ENCODE measurements at places on chromosomes 1 and 21.

DNA sequence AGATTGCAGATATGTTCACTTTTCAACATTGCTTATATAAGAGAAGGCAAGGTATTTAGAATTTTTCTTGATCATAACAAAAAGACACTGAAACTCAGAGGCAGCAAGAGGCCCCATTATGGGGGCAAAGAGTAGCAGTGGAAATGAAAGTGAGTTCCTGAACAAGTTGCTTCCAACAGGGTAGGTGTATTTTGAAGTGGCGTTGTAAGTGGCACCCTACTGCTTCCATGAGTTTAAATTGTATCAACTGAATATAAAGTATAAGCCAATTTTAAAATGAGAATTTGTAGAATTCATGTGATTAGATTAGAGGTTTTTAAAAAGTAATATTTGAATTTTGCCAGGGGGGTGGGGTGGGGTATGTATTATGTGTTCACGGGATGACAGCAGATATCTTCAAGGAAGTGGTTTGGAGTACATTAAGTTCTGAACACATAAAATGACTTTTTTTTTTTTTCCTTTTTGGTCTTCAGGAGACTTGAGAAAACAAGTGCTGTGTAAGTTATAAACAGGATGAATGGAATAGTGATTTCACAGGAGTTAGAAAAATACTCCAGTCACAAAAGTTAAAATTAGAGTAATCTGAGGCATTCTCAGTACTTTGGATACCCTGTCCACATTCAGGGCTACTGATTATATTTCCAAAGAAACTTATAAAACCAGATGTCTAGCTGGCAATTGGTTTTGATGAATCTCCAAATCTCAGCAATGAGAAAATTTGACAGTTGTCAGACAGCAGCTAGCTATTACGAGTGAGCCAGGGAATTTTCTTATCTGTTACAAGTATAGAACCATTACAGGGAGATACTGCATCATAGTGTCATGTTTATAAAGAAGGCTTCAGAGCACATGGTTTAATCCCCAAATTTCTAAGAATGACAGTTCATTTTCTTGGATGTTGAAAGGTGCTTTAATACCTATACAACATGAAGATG lies 182.0 kb downstream of the ST6GALNAC3 start:
- no peak for DNase-seq

DNA sequence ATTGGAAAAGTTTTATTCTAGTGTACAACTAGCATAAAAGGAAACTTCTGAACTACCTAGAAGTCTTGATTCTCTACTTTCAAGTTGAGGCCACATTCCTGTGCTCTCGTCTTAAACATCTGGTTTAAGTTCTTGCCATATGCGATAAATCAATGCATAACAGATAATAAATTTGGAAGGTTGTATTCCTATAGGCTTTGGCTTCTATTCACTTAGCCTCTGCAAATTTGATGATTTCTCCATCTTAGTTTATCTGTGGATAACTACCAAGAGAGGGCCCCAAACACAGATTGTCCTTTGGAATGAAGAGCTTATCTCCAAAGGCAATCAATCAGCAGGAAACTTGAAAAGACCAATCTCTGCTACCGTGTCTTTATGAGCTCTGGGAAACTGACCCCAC lies 11.7 kb upstream of the RNF2 start:
- DNase-seq = no peak

- DNase-seq = no peak
Measured at GRCh38 chr1:79193211-79194079, 186.9 kb upstream of the ADGRL4 start.

DNA sequence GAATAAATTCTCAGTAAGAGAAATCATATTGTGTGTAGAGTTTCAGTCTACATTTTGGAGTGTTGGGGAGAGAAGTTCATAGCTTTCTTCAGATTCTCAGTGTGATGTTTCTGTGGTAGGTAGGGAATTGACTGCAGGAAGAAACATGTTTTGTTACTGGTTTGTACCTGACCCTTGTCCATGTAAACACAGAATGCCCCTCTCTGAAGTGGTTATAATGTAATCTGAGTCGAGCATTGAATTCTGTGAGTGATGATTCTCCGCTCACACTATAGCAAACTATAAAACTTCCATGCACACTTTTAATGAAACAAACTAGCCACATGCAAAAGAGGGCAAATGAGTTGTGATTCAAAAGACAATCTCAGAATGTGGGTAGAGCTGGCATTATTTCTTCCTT lies 433.2 kb downstream of the USP25 start:
- no peak for DNase-seq

DNA sequence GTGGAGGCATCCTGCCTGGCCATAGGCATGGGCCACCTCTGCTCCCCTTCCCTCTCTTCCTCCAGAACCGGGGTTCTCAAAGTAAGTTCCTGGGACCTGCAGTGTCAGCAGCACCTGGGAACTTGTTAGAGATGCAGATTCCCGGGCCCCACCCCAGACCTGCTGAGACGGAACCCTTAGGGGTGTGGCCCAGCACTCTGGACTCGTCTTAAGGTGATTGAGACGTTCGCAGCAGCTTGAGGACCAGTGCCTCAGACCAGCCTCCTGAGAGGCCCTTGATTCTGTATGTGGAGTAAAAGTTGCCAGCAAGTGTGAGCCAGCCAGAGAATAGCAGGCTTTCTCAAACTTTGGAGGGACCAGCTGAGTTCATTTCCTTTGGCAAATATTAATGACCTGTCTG lies 14.2 kb downstream of the COQ8A start:
- no peak for DNase-seq

GRCh38 chr21:44052071-44052829 lies 40.1 kb downstream of the TRAPPC10 start:
- no peak for DNase-seq

- DNase-seq = no peak
Measured at GRCh38 chr1:41442697-41443251, 41.7 kb downstream of the EDN2 start.

DNA sequence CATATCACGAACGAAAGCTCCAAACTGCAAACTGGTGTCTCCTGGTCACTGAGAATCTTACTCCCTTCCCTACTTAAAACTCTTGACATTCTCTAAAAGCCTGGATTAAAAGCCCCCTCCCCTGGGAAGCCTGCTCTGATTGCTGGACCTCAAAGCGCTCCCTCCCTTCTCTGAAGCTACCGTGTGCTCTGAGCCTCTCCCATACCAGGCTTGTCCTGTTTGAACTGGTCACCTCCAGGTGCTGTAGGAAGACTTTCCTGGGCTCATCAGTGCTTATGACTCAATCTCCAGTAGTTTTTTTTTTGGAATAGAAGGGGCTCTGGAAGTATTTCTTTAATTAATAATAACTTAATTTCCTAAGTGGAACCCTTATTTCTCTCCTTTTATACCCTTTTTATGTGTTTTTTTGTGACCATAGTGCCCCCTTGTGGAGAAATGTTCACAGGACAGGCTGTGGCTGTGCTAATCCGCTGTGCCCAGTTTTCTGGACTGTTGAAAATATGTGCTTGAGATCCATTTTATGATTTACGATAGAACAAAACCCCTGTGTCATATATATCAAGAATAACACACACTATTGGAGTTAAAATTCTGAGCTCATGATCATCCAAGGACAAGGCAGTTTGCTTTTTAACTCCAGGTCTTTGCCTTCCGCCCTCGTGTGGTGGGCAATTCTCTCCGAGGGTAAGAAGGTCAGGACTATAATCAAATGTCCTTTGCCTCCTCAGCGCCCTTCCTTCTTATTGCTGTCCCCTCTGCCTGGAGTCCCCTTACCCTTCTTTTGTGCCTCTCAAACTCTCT lies 16.9 kb downstream of the MTARC1 start:
- no peak for DNase-seq

DNA sequence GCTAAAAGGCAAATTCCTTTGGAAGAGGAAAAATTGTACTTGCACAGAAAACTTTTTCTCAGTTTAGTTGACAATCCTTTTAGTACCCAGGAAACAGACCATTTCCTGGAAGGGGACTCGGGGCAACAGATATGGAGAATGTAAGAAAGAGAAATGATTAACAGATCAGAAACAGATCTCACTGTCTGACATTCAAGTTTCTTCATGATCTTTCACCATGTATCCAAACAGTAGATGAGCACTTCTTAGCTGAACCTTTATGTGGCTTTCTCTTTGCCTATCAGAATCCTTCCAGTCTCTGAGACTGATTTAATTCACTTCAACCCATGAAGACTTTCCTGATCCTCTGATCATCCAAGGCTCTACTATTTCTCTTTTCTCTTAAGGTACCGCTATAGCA lies 2.7 kb downstream of the TTLL7 start:
- DNase-seq = no peak

DNA sequence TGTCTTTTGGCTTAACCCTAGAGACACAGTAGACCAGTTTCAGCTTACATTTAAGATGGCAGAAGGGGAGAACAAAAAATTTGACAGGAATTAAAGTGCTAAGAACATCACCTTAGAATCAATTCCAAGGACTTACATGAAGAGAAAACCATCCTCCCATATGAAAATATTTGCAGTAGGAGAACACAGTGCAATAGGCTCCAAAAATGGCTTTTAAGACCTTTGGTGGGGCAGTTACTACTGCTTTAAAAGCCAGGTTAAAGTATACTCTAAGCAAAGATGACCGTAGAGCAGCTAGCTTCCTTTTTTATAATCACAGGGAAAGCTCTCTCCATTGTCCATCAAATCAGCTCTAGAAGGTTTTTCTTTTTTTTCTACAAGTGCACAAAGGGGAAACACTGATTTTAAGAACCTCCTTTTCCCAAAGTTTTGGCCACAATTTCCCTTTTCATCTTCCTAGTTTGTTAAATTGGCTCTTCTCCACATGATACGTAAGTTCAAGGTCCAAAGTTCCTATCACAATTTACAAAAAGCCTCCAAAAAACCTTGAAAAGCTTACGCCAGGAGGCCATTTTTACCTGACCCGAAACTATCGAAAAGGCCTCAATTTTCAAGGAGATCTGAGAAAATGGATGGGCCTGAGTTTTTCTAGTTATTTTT lies 3.3 kb downstream of the TXNIP start:
- DNase-seq = no peak

- DNase-seq = no peak
Measured at GRCh38 chr1:97906567-97907241, 14.1 kb downstream of the DPYD start.

DNA sequence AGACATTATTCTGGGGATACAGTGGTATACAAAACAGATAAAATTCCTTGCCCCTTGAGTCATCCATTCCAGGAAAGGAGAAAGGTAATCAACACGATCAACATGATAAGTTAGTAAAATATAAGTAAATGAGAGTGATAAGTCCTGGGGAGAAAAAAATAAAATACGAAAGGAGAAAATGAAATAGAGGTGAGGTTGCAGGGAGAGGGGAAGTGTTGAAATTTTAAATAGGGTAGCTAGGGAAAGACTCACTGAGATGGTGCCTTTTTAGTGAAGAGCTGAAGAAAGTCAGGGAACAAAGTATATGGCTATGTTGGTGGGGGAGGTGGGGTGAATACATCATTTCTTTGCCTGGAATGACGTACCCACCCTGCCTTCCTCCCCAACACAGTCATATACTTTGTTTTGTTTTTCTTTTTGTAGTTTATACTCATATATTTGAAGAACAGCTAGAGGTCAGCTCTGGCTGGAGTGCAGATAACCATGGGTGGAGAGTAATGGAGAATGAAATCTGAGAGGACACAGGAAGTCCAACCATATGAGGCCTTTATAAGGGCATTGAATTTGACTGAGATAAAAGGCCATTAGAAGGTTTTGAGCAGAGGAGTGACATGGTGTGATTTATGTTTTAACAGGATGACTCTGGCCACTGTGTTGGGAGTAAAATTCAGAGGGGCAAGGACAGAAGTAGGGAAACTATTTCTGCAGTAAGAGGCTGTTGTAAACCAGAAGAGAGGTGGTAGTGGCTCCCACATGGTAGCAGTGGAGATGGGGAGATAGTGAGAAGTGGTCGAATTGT lies 54.8 kb downstream of the OSBPL9 start:
- DNase-seq = no peak

DNA sequence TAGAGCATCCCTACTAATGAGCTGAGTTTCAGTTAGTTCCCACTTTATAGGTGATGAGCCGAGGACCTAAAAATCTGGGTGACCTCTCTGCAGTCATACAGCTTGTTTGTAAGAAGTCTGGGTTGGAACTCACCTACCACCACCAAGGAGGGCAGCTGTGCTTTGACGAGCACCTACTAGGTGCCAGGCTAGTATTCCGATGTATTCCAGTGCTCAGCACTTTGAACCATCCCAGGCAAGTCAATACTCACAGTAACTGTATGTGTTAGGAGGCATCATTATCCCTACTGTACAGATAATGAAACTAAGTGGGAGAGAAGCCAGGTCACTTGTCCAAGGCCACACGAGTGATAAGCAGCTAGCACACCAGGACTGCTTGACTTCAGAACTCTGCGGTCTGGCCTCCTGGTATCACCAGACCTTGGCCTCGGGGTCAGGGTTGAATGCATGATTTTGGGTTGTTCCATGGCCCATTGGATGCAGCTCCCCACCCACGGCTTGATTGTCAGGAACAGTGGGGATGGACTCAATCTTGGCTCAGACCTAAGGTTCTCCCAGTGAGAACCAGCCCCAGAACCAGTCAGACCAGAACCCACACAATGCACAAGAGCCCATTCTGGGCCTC lies 20.7 kb downstream of the ECE1 start:
- no peak for DNase-seq

GRCh38 chr1:19177811-19178210 lies 32.3 kb downstream of the UBR4 start:
- DNase-seq = no peak

GRCh38 chr1:94804442-94804837 lies 15.7 kb upstream of the SLC44A3 start:
- DNase-seq = no peak

DNA sequence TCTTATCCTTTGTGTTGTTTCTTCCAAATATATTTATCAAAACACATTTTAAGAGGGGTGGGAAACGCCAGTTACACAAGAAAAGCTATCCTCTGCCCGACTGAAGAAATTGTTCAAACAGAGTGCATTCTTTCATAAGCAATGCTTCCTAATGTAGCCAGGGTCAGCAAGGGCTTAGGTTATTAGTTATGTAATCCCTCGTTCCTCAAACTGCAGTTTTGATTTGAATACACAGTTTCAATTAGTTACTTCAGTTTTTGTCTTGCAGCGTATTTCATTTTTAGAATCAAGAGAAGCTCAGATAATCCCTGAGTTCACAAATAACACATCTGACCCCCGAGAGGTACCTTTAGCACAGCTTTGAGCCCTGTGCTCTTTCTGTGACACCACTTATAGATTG lies 141.7 kb upstream of the NRIP1 start:
- no peak for DNase-seq

- DNase-seq = peak; percentile 32
Measured at GRCh38 chr1:205344066-205344928, 12.4 kb downstream of the KLHDC8A start.

- DNase-seq = no peak
Measured at GRCh38 chr1:214637722-214638458, 34.9 kb downstream of the CENPF start.
